ENCODE measurements at places on chromosomes 2 and 18.

DNA sequence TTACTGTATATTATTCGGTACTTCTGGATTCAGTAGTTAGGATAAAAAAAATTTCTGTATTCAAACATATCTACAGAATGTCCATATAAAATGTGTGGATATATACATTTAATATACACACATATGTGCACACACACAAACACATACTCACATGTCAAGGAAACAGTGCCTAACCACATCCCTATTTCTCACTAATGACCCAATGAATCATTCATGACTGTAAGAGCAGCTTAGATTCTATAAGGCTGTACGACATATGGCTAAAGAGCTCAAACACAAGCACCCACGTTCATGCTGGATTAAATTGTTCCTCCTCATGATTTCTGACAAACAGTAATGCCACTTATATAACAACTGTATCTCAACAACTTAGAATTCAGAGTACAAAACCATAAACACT is 457.3 kb downstream of the ADCYAP1 start:
- DNase-seq, result no peak

GRCh38 chr2:47282621-47283272 is 120.2 kb upstream of the MSH2 start:
- DNase-seq, result no peak

- DNase-seq, result no peak
These were observed 462.6 kb downstream of the EPHA4 start for GRCh38 chr2:221109552-221109951.

DNA sequence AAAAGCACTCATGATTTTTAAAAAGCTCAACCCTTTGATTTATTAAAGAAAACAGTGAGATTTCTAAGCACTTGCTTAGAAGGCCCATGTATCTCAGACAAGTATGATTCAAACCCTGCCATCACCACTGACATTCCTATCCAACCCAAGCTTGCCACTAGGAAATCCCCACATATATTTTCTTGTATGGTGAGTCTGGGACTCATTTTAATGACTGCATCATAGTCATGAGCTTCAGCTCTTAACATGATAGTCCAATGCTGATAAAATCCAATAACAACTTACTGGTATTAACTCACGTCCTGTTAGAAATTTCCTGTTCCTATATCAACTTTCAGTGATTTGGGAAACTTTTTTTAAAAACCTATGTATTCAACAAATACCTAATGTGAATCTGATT is 39.4 kb upstream of the NCKAP5 start:
- DNase-seq, result no peak

DNA sequence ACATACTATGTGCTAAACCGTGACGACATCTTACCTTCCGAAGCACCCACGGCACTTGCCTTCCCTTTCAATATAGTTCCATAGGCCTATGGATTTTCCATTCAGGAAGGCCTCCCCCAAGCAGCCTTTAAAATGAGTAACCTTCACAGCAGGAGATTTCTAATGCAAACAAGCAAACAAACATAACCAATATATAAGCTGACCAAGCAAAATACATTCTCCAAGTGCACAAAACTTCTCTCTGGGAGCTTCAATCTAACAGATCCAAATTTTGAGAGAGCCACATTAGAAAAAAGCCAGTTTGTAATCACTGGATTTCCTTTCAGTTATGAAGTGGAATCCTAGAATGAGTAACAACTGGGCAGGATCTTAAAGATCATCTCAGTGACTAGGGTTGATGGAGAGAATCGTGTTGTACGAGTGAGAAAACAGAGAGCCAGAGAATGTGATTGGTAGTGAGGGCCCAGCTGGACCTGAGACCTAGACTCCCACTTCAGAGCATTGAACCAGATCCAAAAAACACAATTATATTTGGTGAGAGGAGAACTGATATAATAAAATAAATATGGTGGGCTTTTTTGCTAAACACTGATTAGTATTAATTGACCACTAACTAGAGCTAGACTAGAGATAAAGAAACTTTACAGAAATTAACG is 145.6 kb downstream of the LAMA1 start:
- no peak for DNase-seq

- DNase-seq, result no peak
These were observed 1.7 kb downstream of the EVA1A start for GRCh38 chr2:75558786-75559679.

GRCh38 chr2:352696-353095 is 64.8 kb upstream of the ALKAL2 start:
- no peak for DNase-seq

- no peak for DNase-seq
These were observed 148.9 kb upstream of the MEX3C start for GRCh38 chr18:51346404-51346803.

DNA sequence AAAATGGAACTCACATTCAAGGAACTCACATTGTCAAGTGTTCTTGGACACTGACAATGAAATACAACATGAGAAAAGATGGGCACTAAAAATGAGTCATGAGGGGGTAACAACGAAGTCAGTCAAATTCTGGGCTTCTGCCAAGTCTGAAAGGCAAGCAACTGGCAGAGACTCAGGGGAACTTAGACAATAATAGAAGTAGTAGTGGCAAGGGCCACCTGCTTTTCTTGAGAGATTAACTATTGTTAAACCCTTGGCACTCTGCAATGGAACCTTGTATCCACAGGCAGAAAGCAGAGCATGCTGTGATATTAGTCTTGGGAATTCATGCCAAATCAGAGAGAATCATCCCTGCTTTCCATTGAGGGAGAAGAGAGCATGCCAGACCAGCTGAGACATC is 382.6 kb upstream of the CDH2 start:
- DNase-seq, result no peak

- DNase-seq, result no peak
These were observed 61.1 kb upstream of the TNP1 start for GRCh38 chr2:216920937-216921456.

- no peak for DNase-seq
These were observed 481.9 kb upstream of the SPRED2 start for GRCh38 chr2:65914244-65914786.

GRCh38 chr2:138415985-138416384 is 85.6 kb upstream of the SPOPL start:
- no peak for DNase-seq

GRCh38 chr2:206023183-206023582 is 62.8 kb downstream of the INO80D start:
- no peak for DNase-seq

DNA sequence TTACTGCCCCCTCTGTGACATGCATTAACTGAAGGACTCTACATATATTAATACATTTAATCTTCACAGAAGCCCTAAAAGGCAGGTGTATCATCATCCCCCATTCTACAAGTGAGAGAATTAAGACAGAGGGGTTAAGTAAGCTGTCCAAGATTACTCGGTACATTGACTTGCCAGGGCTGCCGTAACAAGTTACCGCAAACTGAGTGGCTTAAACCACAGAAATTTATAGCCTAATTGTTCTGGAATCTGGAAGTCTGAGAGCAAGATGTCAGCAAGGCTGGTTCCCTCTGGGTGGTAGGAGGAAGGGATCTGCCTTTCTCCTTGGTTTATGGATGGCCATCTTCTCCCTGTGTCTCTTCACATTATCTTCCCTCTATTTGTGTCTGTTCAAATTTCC is 605.5 kb downstream of the EPHA4 start:
- no peak for DNase-seq

DNA sequence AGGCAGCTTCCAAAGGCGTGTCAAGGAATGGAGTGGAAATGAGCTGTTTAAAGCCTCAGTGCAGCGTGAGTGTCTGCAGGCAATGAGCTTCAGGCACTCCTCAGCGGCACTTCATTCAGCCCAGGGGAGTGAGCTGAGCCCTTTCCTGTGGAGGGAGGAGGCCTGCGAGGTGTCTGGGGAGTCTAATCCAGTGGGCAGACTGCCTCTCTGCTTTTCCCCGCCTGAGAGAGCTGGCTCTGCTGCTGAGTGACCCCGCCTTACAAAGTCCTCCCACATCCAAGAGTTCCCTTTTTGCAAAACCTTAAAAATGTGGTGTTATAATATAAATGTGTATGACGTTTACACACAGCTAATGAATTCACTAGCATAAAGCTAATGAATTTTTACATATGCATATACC is 7.0 kb upstream of the LDLRAD4 start:
- DNase-seq, result no peak

- DNase-seq, result no peak
These were observed 12.7 kb upstream of the ARHGEF4 start for GRCh38 chr2:130823886-130824491.

DNA sequence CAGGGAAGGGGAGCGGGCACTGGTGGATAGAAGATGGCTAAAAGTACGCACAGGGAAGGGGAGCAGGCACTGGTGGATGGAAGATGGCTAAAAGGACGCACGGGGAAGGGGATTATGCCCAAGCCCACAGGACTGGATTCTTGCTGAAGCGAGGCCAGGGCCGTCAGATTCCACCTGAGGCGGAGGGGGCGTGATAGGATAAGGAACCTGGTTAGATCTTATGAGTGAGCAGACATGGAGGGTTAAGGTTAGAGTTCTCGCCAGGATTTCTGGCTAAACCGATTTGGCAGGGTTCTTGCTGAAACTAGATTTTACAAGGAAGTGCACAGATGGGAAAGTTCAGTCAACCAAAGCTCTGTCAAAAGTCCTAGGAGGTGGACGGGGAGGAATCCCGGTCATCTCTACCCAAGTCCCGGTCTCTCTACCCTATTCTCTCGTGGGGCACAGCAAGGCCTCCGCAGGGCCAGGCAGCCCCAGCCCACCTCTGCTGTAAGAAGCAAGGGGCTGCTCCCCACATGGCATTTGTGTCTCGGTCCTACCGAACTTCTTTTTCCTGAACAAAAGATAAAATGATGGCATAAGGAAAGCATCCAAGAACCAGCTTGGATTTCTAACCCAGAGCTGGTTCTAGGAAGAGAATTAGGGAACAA is 140.8 kb downstream of the PTGR3 start:
- DNase-seq, result no peak

GRCh38 chr18:22667616-22668422 is 250.1 kb upstream of the CTAGE1 start:
- DNase-seq, result no peak

- no peak for DNase-seq
These were observed 20.1 kb downstream of the SERPINB12 start for GRCh38 chr18:63562284-63562683.

GRCh38 chr2:224248944-224249371 is 152.9 kb downstream of the FAM124B start:
- DNase-seq, result no peak

- DNase-seq, result no peak
These were observed 16.2 kb upstream of the BCL11A start for GRCh38 chr2:60569680-60570111.

DNA sequence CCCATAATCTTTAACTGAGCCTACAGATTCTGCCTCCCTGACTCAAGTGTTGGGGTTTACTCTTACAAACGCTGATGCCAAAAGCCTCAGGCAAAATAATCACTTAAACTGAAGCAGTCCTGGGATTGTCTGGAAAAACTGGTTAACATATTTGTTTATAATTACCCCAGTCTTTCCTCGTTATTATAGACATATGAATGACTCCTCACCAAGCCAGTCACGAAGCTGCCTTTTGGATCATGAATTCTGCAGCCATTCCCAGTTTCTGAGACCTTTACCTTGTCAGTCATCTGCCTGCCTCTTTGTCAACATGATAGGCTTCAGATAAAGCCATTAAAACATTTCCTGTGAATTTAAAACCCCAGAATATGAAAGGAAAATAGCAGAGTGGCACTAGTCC is 46.4 kb downstream of the MREG start:
- no peak for DNase-seq

GRCh38 chr18:78685980-78686530 is 293.6 kb upstream of the SALL3 start:
- no peak for DNase-seq

GRCh38 chr18:47795434-47795814 is 135.0 kb downstream of the SMAD2 start:
- DNase-seq, result no peak

DNA sequence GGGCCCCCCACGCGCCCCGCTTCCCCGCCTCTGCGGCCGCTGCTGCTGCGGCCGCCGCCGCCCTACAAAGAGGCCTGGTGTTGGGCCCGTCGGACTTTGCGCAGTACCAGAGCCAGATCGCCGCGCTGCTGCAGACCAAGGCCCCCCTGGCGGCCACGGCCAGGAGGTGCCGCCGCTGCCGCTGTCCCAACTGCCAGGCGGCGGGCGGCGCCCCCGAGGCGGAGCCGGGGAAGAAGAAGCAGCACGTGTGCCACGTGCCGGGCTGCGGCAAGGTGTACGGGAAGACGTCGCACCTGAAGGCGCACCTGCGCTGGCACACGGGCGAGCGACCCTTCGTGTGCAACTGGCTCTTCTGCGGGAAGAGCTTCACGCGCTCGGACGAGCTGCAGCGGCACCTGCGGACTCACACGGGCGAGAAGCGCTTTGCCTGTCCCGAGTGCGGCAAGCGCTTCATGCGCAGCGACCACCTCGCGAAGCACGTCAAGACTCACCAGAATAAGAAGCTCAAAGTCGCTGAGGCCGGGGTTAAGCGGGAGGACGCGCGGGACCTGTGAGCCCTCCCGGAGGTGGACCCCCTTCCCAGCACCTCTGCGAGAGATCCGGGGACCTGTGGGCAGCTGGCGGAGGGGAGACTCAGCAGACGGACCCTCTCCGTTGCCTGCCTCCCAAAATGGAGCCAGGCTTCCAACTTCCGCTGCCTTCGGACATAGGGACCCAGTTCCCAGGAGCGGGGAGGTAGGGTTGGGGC is 1.9 kb downstream of the SP5 start:
- DNase-seq, result no peak
